Fibroblast of the conjunctiva (primary cell): ENCODE measurements at places on chromosomes 1 and 21.

DNA sequence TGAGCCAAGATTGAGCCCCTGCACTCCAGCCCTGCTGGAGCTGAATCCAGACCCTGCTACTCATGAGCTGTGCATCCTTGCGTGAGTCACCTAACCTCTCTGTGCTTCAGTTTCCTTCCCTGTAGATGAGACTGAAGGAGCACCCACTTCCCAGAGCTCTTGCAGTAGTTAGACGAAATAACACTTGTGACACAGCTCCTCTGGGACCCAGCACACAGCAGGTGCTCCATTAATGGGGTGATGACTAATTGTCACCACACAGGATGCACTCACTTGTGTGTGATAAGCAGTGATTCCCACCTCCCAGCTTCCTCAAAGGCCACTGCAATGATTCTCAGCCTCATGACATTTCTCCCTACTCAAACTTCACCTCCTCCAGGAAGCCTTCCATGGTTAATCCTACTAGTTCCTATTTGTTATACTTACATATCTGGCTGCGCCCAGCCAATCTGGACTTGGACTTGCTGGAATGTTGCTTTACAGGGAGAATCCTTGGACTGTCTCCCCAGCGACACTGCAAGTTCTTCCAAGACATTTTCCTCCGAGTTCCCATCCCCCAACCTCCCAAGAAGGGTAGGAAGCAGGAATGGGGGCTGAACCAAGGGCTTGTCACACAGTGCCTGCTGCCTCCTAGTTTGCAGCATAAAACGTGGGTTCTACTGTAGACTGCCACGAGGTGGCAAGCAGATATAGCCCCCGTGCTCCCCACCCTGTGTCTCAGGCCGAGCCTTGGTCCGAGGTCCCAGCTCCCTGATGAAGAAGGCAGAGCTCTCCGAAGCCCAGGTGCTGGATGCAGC, 17.2 kb downstream of the DRAXIN start:
- no peak for DNase-seq

GRCh38 chr1:218537122-218537913, 192.2 kb downstream of the TGFB2 start:
- DNase-seq, result peak; percentile 24

DNA sequence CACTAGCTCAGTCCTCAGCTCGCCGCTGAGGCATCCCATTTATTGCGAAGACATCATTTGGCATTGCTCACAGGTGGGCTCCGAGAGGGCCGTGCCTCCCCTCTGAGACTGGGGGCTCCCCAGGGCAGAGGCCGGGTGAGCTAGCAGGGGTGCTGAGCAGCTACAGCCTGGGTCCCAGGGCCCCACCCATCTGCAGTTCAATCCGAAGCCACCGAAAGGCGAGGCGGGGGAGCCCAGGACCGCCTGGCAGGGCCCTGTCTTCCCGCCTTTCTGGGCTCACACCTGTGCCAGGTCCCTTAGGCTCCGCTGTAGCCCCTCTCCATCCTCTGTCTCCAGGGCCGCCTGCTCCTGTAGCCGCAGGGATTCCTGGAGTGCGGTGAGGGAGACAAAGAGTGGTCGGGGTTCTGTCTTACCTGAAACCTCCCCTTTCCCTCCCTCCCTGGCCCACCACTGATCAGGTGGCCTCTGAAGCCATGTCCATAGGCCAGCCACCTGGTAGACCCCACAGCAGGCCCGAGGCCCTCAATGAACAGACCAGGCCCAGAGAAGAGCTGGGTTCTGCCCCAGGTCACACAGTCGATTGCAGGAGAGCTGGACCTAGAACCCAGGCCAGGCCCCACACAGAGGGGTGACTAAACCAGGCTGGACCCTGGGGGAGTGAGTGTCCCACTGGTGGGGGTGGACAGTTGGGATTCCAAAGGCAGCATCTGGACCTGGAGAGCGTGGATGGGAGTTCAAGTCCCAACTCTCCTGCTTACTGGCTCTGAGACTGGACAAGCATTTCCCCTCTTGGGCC, 18.1 kb upstream of the NBPF1 start:
- no peak for DNase-seq

- peak; percentile 2 for DNase-seq
These were observed 207.0 kb upstream of the MAP1LC3C start for GRCh38 chr1:242205622-242206489.

DNA sequence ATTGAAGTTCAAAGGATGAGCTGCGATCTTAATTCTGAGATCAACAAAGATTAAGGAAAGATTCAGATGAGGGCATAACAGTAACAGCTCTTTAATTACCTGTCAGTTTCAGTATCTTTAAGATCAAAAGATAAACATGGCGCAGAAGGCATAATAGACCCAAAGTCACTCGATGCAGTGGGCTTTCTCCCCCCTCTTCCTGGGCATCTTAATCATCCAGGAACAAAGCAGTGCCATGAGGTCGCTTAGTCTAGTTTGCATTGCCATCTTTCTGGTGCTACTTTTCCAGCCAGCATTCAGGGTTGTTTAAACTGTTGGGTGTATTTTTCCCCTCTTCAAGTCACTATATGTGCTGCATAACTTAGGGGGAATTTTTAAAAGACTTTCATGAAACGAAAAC, 72.3 kb downstream of the HUNK start:
- DNase-seq, result no peak

GRCh38 chr1:74811436-74812179, 78.7 kb downstream of the TYW3 start:
- DNase-seq, result no peak

DNA sequence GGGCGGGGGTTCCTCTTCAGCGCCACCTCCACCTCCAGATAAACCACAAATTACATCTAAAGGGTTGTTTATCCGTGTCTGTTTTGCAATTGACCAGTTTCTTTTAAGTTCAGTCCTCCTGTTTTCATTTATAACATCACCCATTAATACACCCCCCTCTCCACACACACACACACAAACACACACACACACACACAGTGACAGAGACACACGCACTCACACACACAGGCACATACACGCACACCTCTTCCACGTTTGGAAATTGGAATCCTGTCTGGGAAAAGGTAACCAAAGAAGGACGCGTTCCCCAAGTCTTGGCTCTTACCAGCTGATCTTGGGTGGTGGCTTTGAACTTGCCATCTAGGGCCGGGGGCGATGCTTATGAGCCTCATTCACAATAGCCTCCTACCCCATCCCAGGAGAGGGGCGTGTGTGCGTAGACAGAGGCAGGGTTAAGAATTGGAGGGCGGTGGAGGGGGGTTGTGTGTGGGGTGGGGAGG, 442 bp upstream of the CSMD2 start:
- no peak for DNase-seq

DNA sequence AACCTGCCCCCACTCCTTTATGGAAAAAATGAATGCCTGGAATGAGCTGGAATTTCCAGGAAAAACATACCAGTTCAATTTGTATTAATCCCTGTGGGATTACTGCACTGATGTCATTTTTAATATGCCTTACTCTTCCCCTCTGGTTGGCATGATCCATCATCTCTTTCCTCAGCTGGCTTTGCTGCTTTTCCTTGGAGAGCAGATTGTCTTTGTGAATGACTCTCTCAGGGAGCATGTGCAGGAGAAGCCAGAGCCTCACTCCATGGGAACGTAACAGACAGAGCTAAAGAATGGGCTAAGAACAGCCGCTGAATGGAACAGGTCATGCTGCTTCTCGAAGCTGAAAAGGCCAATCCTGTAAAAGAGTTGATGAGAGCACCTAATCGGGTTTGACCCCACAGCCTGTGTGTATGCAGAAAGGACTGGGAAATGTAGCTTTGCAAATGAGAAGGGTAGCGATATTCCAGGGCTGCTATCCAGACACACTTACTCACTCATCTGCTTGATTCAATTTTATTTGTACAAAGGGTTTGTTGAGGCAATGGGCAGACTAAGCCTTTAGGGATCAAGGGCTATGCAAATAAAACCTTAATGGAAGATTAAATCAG, 20.7 kb downstream of the PHC2 start:
- peak; percentile 43 for DNase-seq

DNA sequence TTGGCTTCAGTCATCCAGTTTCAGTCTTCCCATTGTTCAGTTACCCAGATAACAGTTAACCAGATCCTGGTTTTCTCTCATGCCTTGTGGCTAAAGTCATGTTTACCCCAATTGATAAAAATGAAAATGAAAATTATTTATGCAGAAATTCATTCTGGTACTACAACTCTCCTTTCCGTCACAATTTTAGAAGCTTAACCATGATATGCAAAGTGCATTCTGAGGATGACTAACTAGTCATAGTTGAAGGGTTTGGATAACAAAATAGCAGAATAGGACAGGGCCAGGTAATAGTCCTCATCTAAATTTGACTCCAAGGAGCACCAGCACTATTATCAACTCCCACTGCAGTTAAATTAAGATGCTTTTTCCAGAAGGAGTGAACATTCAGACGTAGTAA, 94.7 kb downstream of the NTMT2 start:
- no peak for DNase-seq

- DNase-seq, result no peak
These were observed 7.0 kb downstream of the CSDE1 start for GRCh38 chr1:114750780-114751179.

- DNase-seq, result no peak
These were observed 36.1 kb downstream of the ESRRG start for GRCh38 chr1:216686860-216687766.

- DNase-seq, result no peak
These were observed 567.6 kb downstream of the MRPL39 start for GRCh38 chr21:25039461-25040380.

DNA sequence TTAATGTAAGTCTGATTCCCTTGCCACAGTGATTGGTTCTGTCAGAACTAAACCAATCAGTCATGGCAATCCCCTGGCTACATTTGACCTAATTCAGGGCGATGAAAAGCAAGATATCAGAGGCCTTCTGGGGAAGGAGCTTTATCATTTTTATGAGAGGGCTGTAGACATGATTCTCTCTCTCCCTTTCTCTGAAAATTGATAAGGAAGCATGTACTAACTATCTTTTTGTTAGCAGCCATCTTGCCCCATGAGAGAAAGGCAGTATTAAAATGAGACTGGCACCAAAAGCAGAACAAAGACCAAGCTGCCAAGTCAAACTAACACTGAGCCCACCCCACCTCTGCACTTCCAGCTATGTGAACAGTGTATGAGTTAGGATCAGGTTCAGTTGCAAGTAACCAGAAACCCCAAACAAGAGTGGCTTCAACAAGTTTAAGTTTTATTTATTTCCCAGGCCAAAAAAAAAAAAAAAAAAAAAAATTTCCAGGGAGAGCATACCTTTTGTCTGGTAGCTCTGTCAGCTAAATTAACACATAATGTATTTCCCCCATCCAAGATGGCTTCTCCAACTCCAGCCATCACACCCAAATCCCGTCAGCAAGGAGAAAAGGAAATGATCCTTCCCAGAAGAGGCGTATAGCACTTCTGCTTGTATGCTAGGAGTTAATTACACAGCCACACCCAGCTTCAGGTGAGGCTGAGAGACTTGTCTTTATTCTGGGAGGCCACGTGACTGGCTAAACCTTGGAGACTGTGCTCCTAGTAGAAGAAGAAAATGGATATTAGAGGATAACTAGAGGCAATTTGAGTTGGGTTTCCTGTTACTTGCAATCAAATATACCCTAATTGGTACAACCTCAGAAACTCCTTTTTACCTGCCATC, 105.8 kb upstream of the RALGPS2 start:
- no peak for DNase-seq

DNA sequence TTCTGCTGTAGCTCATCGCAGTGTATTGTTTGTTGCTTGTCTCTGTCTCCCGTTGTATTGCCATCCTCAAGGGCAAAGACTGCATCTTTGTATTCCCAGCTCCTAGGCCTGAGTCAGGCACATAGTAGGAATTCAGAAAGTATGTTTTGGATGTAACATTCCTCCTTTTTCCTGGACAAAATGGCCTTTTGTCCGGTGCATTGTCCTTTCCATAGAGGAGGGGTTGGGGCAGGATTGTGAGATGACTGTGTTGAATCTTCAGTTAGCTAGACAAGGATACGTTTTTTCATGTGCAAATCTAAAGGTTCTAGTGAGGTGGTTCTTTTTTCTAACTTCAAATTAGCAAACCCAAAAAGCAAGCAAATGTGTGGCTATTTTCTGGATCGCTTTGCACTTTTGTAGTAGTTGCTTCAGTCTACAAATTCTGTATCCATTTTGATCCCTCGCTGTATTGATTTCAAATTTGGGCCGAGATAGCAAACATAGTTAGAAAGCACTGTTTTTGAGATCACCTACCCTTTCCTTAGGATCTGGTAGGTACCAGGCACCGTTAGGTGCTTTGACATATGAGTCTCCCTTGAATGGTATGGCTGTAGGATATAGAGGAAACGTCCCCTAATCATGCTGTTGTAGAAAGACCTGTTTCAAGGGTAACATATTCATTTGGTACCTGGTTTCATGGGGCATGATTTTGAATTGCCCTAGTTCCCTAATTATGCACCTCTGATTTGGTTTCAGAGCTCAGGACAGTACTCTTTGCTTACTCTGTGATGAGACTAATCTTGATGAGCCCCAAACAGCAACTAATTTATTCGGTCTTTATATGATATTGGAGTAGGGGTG, 1.2 kb downstream of the PPP1R8 start:
- DNase-seq, result no peak

DNA sequence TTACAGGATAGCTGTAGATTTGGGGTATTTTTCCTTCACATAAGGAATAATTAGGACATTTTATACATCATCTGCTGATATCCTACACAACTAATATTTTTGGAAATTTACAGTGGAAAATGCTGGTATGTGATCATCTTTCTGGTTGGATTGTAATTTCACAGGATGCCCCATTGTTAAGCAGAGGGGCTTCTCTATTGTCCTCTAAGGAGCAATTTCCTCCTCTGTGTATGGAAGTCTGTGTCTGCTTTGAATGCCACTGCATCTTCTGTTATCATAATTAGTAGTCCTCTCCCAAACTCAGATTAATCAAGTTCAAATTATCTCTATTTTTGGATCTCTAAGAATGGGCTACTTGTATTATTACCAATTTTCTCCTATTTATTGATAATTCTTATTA, 988.1 kb upstream of the B3GALT2 start:
- DNase-seq, result no peak

DNA sequence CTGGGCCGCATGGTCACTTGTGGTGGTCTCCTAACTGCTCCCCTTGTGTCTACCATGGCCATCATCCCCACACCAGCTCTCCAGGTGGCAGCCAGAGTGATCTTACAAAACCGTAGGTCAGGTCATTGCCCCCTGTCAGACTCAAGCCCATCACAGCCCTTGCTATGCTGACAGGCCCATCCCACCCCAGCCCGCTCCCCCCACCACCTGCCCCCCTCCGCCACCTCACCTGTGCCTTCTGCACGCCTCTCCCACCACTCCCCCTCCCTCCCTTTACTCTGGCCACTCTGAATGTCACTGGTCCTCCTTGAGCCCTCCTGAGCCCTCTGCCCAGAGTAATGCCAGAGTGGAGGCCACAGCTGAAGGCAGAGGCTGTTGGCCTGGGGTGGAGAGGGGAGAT, 28.5 kb downstream of the TEX35 start:
- no peak for DNase-seq
